ENCODE measurements at places on chromosomes 2 and 18.

DNA sequence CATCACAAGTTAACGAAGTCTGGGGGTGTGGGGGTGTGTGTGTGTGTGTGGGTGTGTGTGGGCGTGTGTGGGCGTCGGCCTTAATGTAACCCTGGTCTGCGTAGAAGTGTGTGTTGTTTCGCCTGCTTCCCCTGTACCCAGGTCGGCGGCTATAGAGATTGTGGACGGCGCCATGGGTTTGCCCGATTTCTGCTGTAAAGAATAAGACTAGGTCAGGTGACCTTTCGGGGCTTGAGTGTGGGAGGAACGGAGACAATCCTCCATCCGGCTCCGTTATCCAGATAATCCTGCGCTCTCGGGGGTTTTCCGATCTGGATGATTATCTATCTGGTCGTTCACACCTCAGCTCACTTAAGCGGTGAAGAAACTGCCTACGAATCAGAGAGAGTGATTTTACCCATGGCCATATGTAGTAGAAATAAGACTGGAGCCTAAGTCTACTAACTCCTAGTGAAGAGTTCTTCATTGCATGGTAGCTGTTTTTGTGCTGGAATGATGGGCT lies 543 bp downstream of the HADHB start:
- peak; percentile 48 for ATAC-seq

GRCh38 chr2:12116228-12116750 lies 369.9 kb downstream of the LPIN1 start:
- ATAC-seq = no peak

DNA sequence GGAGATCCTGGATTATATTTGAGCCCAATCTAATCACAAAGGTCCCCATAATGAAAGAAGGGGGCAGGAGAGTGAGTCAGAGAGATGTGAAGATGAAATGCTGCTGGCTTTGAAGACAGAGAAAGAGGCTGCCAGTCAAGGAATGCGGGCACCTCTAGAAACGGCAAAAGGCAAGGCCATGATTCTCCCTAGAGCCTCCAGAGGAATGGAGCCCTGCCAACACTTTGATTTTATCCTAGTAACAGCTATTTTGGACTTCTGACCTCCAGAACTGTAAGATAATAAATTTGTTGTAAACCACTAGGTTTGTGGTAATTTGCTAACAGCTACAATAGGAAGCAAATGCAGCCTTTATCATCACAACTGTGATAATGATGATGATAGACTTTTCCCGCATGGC lies 32.9 kb downstream of the LBH start:
- no peak for ATAC-seq

- no peak for ATAC-seq
Measured at GRCh38 chr2:244547-244946, 19.3 kb downstream of the SH3YL1 start.

GRCh38 chr2:46504685-46505471 lies 25.5 kb downstream of the TMEM247 start:
- no peak for ATAC-seq

DNA sequence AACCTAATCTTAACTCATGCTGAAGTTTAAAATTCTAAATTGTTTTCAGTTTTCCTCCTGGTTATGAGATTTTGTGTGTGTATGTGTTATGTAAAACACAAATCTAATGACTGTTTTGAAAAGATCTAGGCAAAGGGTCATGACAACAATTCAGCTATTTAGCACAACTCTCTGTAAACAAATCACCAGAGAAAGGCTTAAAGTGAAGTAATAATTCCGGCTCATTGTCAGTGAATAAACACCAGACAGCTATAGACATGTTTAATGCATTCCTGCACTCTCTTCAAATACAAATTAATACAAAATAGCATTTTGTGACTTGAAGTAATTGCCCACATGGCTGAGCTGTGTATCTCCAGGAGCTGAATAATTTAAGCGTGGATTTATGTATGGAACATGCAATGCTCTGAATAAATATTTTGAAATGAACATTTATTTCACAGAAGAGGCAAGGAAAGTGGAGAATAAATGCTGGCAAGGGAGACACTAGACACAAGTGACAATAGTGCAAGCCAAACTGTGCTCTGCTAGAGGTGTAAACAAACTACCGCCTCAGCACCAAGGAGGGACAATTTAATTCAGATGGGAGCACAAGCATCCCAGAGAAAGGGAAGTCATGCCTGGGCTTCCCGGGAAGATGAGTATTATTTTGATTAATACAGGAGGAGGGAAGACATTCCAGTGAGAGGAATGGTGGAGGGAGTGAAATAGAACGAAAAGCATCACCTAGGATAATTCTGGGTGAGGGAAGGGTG lies 133.6 kb upstream of the XPO1 start:
- peak; percentile 89 for ATAC-seq

DNA sequence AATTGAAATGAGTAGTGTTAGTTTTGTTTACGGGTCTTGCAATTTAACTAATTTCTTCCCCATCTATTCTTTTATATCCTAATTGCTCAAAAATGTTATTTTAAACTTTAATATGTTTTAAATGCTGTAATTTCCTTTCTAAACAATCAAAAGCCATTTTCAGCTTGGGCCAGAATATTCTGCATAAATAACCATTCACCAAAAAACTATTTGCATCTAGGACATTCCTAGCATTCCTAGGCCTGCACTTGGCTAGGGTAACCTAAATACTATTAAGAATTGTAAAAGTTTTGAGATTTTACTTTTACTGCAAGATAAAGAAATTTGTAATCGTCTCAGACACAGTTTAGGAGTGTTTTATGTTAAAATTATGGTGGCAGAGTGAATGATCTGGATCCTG lies 7.8 kb upstream of the ETAA1 start:
- ATAC-seq = peak; percentile 68
